ENCODE measurements at places on chromosomes 1 and 21.

- H3K27me3 ChIP-seq = no peaks in the 10 kb centered on the region
- peaks cover 8% of the 10 kb centered on the region for H3K4me1 ChIP-seq
- DNase-seq = no peak
Observed at GRCh38 chr1:43970502-43970901, 692 bp downstream of the DPH2 start.

- peaks cover 9% of the 10 kb centered on the region for H3K27me3 ChIP-seq
- no peaks in the 10 kb centered on the region for H3K36me3 ChIP-seq
Observed at GRCh38 chr1:202708456-202709275, 1.6 kb downstream of the SYT2 start.

GRCh38 chr1:104064399-104064798 lies 314.7 kb downstream of the AMY1C start:
- no peak overlapping the region for H3K4me3 ChIP-seq
- H3K36me3 ChIP-seq = no peaks in the 10 kb centered on the region
- H3K27ac ChIP-seq = no peak overlapping the region
- no peaks in the 10 kb centered on the region for H3K27me3 ChIP-seq
- DNase-seq = no peak

- peaks cover 3% of the 10 kb centered on the region for H3K4me1 ChIP-seq
- H3K4me3 ChIP-seq = no peak overlapping the region
- no peak overlapping the region for H3K27ac ChIP-seq
Observed at GRCh38 chr1:10617318-10617717, 142.6 kb downstream of the PEX14 start.

- no peaks in the 10 kb centered on the region for H3K27me3 ChIP-seq
- no peak overlapping the region for H3K4me3 ChIP-seq
- peaks cover 61% of the 10 kb centered on the region for H3K36me3 ChIP-seq
- DNase-seq = no peak
Observed at GRCh38 chr1:179087665-179088064, 5.8 kb downstream of the TOR3A start.

GRCh38 chr1:152392909-152393308 lies 21.2 kb downstream of the CRNN start:
- no peak overlapping the region for H3K27ac ChIP-seq
- H3K27me3 ChIP-seq = no peaks in the 10 kb centered on the region
- H3K4me3 ChIP-seq = no peak overlapping the region
- no peaks in the 10 kb centered on the region for H3K36me3 ChIP-seq

DNA sequence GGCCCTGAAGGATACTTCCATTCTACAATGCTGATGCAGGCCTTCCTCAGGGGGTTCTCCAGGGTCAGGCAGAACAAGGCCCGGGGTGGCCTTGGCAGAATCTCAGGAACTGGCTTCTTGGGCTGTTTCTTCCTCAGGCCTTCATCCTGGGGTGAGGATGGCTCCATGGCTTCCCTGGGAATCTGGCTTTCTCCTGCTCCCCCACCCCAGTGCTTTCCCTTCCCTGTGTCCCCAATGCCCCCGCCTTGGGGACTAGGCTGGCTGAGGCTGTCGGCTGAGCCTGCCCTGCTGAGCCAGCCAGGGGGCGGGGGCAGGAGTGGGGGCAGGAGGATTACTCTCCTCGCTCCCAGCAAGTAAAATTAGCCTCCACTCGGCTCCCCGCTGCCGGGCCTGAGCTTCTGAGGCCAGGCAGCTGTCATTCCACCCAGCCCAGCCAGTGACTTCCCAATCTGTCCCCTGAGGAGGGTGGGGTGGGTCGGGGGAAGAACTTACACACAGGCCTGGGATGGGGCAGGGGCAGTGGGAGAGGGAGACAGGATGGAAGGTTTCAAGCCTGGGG lies at the start of gene CACNA1S:
CACNA1S (minus strand) TSS at position 254 of the 559 bp plus-strand sequence; CDS start at position 167, 87 bp downstream.
- no peak within 1 kb of the TSS for H3K4me3 ChIP-seq
- no peaks in the 10 kb centered on the region for H3K36me3 ChIP-seq
- peaks cover 11% of the 10 kb centered on the region for H3K27me3 ChIP-seq
- H3K4me1 ChIP-seq = peaks cover 16% of the 10 kb centered on the region
- no peak within 1 kb of the TSS for H3K27ac ChIP-seq

GRCh38 chr21:39366563-39366962 lies 17.7 kb upstream of the HMGN1 start:
- no peaks in the 10 kb centered on the region for H3K36me3 ChIP-seq
- H3K4me3 ChIP-seq = no peak overlapping the region
- no peaks in the 10 kb centered on the region for H3K27me3 ChIP-seq
- no peaks in the 10 kb centered on the region for H3K4me1 ChIP-seq
- no peak for DNase-seq
- no peak overlapping the region for H3K27ac ChIP-seq

DNA sequence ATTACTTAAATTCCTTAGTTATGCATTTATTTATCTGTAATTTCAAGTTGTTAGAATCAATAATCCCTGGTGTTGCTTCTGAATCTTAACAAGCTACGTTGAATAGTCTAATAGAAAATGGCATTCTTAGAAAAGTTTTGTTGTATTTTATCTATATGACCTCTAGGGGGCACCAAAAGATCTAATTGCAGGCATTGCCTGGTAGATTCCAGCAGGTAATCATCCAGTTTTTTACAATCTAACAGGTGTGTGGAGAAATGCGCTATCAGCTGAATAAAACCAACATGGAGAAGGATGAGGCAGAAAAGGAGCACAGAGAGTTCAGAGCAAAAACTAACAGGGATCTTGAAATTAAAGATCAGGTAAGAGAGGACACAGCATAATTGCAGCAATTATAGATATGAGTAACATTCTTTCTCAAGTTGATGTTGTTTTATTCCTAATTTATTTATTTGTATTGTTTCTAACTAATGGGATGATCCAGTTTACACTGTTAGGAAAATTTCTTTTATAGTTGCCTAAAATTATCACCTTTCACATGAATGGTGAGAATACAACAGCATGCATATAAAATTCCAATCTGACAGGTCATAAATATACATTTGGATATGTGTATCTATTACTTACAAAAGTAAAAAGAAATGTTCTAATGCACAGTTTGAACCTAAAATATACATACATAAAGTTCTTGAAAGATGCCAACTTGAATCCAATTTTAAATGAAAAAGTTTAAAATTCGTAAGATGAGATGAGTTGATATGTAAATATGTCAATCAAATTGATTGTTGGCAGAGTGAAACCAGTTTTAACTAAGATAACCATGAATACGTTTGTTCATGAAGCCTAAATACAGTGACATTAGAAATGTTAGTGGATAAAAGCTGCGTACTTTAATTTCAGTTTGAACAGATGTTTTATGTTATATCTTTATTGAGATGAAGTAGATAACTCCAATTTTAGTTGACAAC lies 88.4 kb downstream of the SDCCAG8 start:
- H3K36me3 ChIP-seq = peaks cover 4% of the 10 kb centered on the region
- no peak overlapping the region for H3K4me3 ChIP-seq
- peaks cover 6% of the 10 kb centered on the region for H3K4me1 ChIP-seq
- H3K27ac ChIP-seq = no peak overlapping the region
- no peaks in the 10 kb centered on the region for H3K27me3 ChIP-seq
- peak; percentile 47 for DNase-seq

GRCh38 chr1:231001892-231002291 lies 23.0 kb downstream of the ARV1 start:
- H3K27ac ChIP-seq = no peak overlapping the region
- DNase-seq = no peak
- no peaks in the 10 kb centered on the region for H3K4me1 ChIP-seq
- H3K27me3 ChIP-seq = no peaks in the 10 kb centered on the region

- H3K27me3 ChIP-seq = no peaks in the 10 kb centered on the region
- H3K27ac ChIP-seq = peak overlapping the region; percentile 8
- no peaks in the 10 kb centered on the region for H3K4me1 ChIP-seq
- DNase-seq = no peak
Observed at GRCh38 chr1:40185951-40186864, 25.0 kb downstream of the RLF start.

GRCh38 chr1:32241001-32241763 lies 5.8 kb upstream of the FAM167B start:
- H3K4me1 ChIP-seq = peaks cover 7% of the 10 kb centered on the region
- H3K4me3 ChIP-seq = peak overlapping the region; percentile 46
- H3K27me3 ChIP-seq = no peaks in the 10 kb centered on the region
- DNase-seq = peak; percentile 61
- H3K36me3 ChIP-seq = peaks cover under 1% of the 10 kb centered on the region
- H3K27ac ChIP-seq = peak overlapping the region; percentile 96

- no peak for DNase-seq
- H3K4me3 ChIP-seq = no peak overlapping the region
- H3K36me3 ChIP-seq = no peaks in the 10 kb centered on the region
- H3K27me3 ChIP-seq = no peaks in the 10 kb centered on the region
- no peaks in the 10 kb centered on the region for H3K4me1 ChIP-seq
Observed at GRCh38 chr1:105210747-105211146, 1461.0 kb downstream of the AMY1C start.

DNA sequence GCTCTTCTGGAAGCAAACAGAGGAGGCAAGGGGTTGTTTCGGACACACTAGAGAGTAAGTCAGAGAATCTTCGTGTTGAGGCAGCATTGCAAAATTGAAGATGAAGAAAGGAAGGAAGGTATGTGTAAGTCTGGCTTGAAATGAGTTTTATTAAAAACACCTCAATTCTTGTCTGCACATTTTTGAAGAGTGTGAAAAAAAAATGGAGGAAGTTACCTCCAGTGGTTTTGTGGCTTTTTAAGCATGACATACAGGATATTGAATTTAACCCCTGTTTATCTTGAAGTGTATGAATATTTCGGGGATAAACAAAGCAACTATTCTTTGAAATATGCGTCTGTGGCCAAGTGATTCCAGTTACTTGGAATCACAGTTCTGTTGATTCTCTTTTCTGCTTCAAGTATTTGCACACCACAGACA lies 203.2 kb upstream of the SGIP1 start:
- no peak for DNase-seq
- no peaks in the 10 kb centered on the region for H3K36me3 ChIP-seq
- H3K27me3 ChIP-seq = no peaks in the 10 kb centered on the region
- no peak overlapping the region for H3K4me3 ChIP-seq
- peaks cover 12% of the 10 kb centered on the region for H3K4me1 ChIP-seq

GRCh38 chr1:116377541-116378529 lies 4.8 kb downstream of the ATP1A1 start:
- H3K4me1 ChIP-seq = peaks cover 29% of the 10 kb centered on the region
- H3K36me3 ChIP-seq = no peaks in the 10 kb centered on the region
- no peak overlapping the region for H3K27ac ChIP-seq
- no peaks in the 10 kb centered on the region for H3K27me3 ChIP-seq
- no peak for DNase-seq

DNA sequence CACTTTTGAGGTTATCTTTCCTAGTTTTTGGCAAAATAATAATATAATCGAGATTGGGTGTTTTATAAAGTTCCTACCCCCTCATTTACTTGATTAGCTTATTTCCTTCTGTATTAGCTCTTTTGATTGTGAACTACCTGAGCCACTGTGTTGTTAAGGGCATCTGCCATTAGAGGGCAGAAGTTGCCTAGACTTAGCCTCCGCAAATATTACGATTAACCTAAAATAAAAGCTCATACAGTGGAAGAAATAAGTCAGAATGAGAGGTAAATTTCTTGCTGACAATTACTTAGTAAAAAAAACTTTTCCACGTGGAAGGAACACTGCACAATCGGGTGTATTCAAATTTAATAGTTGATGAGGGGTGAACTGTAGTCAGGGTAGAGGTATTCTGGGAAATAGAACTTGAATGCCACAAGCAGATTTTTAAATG lies 2.3 kb downstream of the H3-3A start:
- H3K4me3 ChIP-seq = peak overlapping the region; percentile 89
- H3K36me3 ChIP-seq = peaks cover 13% of the 10 kb centered on the region
- DNase-seq = no peak
- H3K4me1 ChIP-seq = peaks cover 15% of the 10 kb centered on the region
- H3K27me3 ChIP-seq = no peaks in the 10 kb centered on the region

DNA sequence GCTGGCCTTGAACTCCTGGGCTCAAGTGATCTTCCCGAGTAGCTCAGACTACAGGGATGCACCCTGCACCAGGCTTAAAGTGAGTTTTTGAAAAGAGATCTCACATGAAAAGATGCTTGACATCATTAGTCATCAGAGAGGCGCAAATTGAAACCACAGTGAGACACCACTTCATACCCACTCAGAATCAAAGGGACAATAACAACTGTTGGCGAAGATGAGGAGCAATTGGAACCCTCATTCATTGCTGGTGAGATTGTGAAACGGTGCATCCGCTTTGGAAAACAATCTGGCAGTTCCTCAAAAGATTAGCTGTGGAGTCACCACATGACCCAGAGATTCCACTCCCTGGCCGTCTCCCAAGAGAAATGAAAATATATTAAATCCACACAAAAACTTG lies 122.3 kb downstream of the PGBD5 start:
- H3K27ac ChIP-seq = no peak overlapping the region
- H3K4me3 ChIP-seq = no peak overlapping the region
- no peaks in the 10 kb centered on the region for H3K27me3 ChIP-seq
- H3K36me3 ChIP-seq = no peaks in the 10 kb centered on the region

GRCh38 chr1:210483821-210484220 lies 155.1 kb downstream of the HHAT start:
- H3K27ac ChIP-seq = no peak overlapping the region
- H3K27me3 ChIP-seq = no peaks in the 10 kb centered on the region
- peaks cover 20% of the 10 kb centered on the region for H3K4me1 ChIP-seq
- no peak for DNase-seq

GRCh38 chr1:172642970-172643369 lies 15.9 kb upstream of the FASLG start:
- H3K4me1 ChIP-seq = no peaks in the 10 kb centered on the region
- no peak overlapping the region for H3K27ac ChIP-seq
- no peaks in the 10 kb centered on the region for H3K36me3 ChIP-seq
- H3K27me3 ChIP-seq = no peaks in the 10 kb centered on the region

DNA sequence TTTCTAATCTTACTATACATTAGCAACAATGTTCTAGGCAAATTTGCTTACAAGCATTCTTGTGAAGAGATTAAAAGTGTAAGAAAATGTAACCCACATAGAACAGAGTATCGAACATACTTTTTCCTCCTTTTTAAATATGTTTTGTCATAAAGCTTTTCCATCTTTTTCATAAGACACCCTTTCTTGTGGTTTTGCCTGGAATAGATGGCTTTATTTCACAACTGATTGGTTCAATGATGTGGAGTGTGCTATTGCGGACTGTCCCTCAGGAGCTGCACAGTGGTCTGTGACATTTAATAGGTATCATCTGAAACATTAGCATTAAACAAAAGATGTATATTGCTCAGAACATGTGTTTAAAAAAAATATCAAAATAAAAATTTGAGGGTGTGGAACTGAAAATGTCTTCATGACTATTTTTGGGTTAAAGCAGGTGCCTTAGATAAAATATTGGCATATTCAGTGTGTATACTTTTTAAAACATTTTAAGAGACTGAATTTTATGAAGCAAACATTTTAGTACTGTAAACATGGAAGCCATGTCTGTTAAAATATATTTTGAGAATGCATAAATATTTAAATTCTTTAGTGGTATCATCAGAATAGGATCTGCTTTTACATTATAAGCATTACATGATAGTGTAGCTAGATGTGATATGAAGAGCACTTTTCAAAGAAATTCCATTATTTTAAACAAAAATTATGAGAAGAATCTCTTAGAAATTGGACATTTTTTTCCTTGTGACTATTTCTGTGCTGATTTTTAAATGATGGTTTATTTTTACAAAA lies 48.3 kb upstream of the C1orf146 start:
- H3K4me1 ChIP-seq = no peaks in the 10 kb centered on the region
- no peaks in the 10 kb centered on the region for H3K27me3 ChIP-seq
- H3K36me3 ChIP-seq = no peaks in the 10 kb centered on the region
- no peak overlapping the region for H3K4me3 ChIP-seq
- no peak overlapping the region for H3K27ac ChIP-seq

- peaks cover 2% of the 10 kb centered on the region for H3K4me1 ChIP-seq
- no peaks in the 10 kb centered on the region for H3K27me3 ChIP-seq
- H3K36me3 ChIP-seq = no peaks in the 10 kb centered on the region
- no peak for DNase-seq
- no peak overlapping the region for H3K4me3 ChIP-seq
- H3K27ac ChIP-seq = no peak overlapping the region
Observed at GRCh38 chr1:57473448-57473847, 49.6 kb upstream of the DAB1 start.

GRCh38 chr1:27596986-27597385 lies 7.0 kb downstream of the AHDC1 start:
- no peaks in the 10 kb centered on the region for H3K27me3 ChIP-seq
- H3K36me3 ChIP-seq = peaks cover 25% of the 10 kb centered on the region
- peak overlapping the region; percentile 5 for H3K27ac ChIP-seq
- no peak for DNase-seq
- no peak overlapping the region for H3K4me3 ChIP-seq
- peaks cover 98% of the 10 kb centered on the region for H3K4me1 ChIP-seq
